ENCODE measurements at places on chromosomes 5 and 9.

DNA sequence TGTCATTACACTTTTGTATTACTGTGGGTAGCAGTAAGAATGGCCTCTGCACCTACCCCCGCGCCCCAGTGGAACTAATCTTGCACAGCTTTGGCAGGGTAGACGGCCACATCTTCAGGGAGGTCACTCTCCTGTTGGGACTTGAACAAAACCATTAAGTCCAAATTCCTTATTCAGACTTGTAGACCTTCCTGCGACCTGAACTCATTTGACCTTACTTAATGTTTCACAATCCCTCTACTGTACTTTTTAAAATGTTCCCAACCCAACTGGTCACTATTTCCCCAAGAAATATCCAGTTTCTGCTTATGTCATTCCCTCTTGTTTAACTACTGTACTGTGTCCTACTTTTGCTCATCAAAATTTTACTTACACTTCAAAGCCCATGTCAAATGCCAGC is 5.3 kb upstream of the FAM120AOS start:
- no peak for DNase-seq

DNA sequence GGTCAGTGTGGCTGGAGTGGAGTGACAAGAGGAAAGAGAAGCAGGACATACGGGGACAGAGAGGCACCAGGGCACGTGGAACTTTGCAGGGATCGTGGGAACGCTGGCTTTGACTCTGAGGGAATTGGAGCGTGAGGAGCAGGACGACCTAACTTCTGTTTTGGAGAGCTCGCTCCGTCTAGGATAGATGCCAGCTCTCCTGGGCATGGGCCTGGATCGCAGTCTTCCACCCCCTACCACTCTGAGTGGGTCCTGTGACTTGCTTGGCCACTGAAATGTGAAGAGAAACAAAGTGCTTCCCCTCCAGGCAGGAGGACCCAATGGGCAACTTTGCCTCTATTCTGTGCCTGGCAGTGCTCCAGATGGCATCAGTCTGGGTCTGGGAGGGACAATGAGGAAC is 8.7 kb upstream of the SH3PXD2B start:
- DNase-seq: no peak

- DNase-seq: no peak
These were observed 37.9 kb downstream of the CYFIP2 start for GRCh38 chr5:157303667-157304327.

DNA sequence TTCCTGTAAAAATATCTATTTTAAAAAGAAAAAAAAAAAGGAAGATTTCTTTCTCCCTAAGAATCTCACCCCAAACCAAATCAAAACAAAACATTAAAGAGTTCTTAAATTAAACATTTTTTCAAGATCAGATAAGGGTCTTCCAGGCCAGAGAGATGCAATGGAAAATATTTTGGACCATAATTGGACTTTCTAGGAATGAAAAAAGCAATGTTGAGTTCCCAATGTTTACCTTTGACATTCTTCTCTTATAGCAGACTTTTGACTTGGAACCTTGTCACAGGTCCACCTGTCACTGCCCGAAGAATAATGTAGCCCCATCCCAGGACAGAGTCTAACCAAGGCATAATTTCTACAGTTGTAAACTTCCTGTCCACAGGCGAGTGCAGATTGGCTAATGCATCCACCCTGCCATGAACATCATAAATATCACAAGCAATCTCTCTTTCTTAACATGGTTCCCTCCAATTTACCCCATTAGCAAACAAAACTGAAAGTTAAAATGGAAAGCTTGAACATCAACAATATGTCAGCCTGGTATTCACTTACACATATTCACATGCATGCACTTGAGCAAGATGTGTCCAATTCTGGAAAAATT is 121.7 kb upstream of the ZNF366 start:
- DNase-seq: no peak

DNA sequence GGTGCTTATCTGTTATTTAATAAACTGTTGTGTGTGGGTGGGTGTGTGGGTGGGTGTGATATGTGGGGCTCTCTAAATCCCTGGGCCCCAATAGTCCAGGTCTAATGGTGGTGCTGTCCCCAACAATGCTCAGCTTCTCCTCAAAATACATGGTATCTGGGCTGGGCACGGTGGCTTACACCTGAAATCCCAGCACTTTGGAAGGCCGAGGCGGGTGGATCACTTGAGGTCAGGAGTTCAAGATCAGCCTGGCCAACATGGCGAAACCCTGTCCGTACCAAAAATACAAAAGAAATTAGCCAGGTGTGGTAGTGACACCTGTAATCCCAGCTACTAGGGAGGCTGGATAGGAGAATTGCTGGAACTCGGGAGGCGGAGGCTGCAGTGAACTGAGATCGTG is 4.5 kb upstream of the ORM1 start:
- no peak for DNase-seq
